ENCODE measurements at places on chromosomes 2 and 18.

GRCh38 chr2:185807351-185807750, 68.7 kb downstream of the FSIP2 start:
- no peak for DNase-seq

DNA sequence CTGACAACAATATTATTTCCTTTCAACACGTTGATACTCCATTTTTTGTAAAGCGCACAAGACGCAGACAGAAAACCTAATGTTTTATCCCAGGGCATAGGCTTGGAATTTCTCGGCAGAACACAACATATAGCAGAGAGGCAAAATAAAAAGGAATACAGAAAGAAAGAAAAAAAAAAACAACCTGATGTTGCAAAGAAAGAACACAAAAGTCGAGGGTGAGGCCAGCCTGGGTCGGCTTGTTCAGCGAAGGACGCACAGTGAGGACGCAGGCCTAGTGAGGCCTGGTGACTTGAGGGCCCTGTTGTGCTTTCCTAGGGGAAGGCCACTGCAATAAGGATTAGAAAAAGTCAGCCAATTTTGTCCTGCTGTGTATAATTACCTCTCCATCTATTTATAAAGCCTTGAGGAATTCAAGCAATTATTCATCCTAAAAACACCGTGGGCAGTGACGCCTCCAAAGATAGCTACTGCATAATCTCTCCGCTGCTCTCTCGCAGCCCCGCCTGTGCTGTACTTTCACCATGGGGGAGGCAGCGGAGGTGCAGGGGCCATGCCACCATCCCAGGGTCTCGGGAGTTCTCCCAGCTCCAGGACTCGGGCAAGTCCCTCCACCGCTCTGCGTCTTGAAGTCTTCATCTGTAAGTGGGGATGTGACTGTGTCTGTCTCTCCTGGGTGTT, 61.9 kb upstream of the SH3RF3 start:
- no peak for DNase-seq

DNA sequence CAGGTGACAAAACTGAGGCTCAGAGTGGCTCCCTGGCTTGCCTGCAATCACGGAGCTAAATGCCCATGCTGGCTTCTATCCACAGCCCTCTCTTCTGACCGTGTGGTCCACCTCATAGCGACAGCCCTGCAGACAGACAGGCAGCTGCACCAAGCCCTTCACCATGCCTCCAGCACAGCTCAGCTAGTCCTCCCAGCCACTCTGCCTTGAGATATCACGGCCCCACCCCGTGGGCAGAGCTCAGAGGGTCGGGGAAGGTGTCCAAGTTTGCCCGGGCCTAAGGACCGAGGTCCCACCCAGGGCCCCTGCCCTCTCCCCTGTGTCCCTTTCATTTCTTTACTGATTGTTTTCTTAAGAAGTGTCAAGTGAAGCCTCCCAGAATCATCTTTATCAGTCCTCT, 128.2 kb upstream of the GLI2 start:
- DNase-seq: no peak

DNA sequence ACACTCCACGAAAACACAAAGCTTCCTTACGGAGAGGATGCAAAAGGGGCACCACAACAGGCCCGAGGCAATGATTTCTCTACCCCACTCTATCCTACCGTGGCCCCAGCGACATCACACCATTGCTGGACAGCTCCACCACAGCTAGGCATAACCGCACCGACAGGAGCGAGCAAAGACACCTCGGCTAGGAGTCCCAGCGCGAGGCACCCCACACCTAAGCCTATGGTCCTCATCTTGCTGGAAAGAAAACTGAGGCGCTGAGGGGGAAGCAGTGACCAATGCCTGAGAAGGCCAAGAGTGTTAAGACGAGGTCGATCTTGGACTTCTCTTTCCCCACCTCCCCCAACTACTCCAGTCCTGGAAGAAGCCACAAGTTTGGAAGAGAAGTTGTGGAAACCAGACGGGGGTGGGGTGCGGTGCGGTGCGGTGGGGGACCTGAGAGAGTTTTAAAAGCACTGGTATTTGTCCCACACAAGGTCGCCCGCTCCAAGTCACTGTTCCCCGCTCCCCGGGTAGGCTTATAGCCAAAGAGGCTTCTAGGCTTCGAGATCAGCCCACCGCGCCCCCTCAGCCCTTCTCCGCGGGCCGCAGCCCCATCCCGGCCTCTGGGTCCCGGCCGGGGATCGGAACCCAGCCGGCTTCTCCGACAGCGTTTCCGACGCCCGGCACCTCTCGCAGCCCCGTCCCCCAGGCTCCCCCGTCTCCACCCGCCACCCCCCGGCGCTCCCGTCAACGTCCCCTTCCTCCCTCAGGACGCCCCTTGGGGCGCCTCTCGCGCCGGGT, 766 bp downstream of the PDE6D start:
- DNase-seq: no peak

GRCh38 chr18:5464251-5464650, 79.5 kb downstream of the EPB41L3 start:
- no peak for DNase-seq

DNA sequence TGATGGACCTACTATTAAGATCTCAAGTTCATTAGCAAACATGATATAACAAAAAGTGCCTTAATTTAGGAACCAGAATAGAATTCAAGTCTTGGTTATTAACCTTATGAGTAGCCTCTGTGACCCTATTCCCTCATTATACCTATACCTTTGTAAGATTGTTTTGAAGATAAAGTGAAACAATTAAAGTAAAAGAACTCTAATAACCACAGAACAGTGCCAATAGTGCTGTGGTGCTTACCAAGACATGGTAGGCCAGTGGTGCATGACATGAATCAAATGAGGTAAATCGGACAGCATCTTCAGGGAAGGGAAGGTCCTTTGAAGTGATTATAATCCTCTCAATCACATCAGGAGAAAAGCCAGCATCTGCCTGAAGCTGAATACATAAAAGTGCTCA, 36.4 kb downstream of the METTL4 start:
- no peak for DNase-seq

GRCh38 chr2:223647258-223647952, 45.2 kb upstream of the SCG2 start:
- no peak for DNase-seq

- DNase-seq: no peak
Measured at GRCh38 chr2:118127250-118127649, 39.0 kb downstream of the INSIG2 start.

DNA sequence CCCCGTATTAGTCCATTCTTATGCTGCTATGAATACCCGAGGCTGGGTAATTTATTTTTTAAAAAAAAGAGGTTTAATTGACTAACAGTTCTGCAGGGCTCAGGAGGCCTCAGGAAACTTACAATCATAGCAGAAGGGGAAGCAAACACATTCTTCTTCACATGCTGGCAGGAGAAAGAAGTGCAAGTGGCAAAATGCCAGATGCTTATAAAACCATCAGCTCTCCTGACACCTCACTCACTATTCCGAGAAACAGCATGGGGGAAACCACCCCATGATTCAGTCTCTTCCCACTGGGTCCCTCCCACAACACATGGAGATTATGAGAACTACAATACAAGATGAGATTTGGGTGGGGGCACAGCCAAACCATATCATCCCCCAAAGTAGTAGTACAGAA, 2148.5 kb upstream of the PIK3C3 start:
- DNase-seq: no peak

DNA sequence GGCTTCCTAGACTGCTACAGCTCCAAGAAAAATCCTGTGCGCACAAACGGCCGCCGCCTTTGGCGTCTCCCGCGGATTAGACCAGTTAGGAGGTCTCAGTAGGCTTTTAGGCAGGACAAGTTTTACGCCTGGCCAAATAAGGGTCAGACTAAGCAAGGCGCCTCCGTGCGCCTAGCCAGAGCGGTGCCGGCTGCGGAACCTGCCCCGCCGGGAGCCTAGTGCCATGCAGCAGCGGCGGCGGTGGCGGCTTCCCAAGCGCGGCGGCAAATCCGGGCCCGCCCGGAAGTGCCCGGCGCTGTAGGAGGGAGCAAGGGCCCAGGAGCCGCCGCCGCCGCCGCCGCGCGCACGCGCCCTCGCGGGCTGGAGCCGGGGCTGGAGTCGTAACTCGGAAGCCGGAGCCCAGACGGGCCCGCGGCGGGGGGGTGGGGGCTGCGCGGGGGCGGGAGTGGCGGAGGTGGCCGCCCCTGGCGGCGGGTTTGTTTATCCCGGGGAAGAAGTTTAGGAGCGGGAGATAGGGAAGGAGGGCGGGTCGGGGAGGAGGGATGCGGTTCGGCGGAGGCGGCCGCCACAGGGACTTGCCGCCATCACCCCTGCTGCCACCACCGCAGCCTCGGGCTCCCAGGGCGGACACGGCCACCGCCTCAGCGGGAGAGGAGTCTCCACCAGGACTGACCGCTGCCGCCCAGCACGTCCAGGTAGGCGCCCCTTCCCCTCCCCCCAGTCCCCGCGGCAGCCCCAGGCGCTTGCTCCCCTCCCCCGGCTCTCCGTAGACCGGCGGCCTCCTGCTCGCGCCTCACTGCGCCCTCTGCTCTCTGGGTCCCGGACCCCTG, at the start of gene SPOPL:
TSS of gene SPOPL (plus strand) at position 346 of the 830 bp plus-strand sequence. CDS start 48,447 bp downstream, outside the sequence.
- DNase-seq: peak; percentile 74

GRCh38 chr2:203619267-203619878, 84.3 kb upstream of the RAPH1 start:
- no peak for DNase-seq

GRCh38 chr2:98180456-98180855, 93.5 kb downstream of the VWA3B start:
- DNase-seq: no peak

- DNase-seq: no peak
Measured at GRCh38 chr2:215189393-215189792, 51.0 kb upstream of the ABCA12 start.

GRCh38 chr2:204840504-204840903, 295.2 kb downstream of the PARD3B start:
- DNase-seq: no peak

DNA sequence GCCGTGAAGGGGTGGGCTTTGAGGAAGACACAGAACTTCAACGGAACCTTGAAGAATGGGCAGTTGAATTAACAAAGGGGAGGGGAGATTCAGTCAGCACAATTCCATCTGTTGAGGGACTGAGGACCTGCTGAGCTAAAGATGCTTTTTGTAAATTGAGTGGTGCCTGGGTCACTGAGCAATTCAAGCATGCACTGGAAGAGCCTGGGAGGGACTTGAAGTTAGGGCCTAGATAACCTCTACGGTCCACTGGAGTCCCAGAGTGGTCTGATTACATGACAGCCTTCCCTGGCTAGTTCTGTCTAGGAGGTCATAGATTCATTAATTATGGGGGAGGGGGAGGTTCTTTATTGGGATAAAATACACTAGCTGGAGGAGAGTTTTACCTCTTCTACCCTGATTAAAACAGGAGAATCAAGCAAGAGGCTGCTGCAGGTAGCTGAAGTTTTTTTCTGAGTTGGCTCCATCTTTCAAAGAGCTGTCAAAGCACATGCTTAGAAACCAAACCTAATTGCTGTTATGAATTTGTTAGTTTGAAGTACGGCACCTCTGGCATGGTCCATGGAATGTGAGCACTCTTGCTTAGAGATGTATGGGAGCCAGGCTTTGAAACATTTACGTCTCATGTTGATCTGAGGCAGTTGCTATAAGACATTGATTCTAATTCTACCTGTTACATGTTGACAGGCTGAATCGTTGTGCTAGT, 290.2 kb downstream of the PRKCE start:
- DNase-seq: no peak

DNA sequence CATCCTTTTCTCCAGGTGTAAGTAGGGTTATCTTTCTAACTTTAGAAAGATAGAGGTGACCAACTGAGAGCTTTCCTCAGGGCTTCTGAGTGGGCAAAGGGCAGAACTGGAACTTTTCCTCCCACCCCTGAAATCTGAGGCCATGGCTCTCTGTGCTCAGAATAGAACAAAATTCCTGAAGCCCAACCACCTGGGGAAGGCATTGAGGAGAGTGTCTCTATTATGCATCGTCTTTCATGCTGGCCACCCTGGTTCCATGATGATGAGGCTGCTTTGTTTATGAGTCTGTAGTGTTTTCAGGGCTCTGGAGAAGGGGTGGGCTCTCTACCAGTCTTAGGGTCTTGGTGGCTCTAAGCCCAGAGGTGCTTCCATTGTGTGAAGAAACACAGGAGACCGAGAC, 30.7 kb upstream of the IL1R1 start:
- peak; percentile 50 for DNase-seq

- DNase-seq: no peak
Measured at GRCh38 chr2:23029111-23029510, 355.9 kb upstream of the KLHL29 start.
